ENCODE measurements at places on chromosomes 5 and 9.

DNA sequence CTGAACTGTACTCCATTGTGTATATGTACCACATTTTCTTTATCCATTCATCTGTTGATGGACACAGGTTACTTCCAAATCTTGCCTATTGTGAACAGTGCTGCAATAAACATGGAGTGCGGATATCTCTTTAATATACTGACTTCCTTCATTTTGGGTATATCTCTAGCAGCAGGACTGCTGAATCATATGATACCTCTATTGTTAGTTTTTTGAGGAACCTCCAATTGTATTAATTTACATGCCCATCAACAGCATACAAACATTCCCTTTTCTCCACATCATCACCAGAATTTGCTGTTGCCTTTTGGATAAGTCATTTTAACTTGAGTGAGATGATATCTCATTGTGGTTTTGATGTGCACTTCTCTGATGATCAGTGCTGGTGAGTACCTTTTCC, 81.8 kb upstream of the FAM120A start:
- DNase-seq: no peak

- no peak for DNase-seq
Measured at GRCh38 chr5:44681906-44682305, 126.8 kb upstream of the MRPS30 start.

DNA sequence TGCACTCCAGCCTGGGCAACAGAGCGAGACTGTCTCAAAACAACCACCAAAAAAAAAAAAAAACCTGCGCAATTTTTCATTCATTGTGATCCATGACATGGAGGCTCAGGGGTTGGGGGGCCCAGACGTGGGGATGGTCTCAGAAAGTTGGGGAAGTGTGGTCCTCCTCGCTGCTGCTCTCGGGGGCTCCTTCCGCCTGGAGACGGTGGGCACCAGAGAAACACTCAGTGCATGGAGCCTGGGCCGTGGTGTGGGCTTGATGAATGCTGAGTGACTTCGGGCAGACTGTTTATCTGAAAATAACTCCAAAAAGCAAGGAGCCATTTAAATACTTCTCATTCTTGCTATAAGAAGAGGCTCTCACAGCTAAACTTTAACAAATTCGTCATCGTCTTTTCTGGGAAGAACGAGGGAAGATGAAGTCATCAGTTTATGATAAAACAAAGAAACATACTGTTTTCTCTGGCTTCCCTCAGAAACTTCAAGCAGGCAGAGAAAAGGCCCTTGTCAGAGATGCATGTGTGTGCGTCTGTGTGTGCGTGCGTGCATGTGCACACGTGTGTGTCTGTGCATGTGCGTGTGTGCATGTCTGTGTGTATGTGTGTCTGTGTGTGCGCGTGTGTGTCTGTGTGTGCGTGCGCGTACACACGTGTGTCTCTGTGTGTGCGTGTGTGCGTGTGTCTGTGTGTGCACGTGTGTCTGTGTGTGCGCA, 35.0 kb downstream of the RASGEF1C start:
- DNase-seq: no peak

GRCh38 chr5:92909602-92909962, 671.4 kb downstream of the NR2F1-AS1 start:
- no peak for DNase-seq

GRCh38 chr5:73494721-73495120, 3.5 kb upstream of the BTF3 start:
- DNase-seq: no peak

- no peak for DNase-seq
Measured at GRCh38 chr9:130426467-130426773, 18.3 kb upstream of the ASS1 start.

GRCh38 chr5:98455665-98456064, 317.8 kb upstream of the RGMB start:
- DNase-seq: no peak

- DNase-seq: no peak
Measured at GRCh38 chr5:132000241-132000490, 11.3 kb downstream of the ACSL6 start.

- DNase-seq: no peak
Measured at GRCh38 chr5:92864591-92864990, 716.4 kb downstream of the NR2F1-AS1 start.

- no peak for DNase-seq
Measured at GRCh38 chr5:11692636-11693035, 211.6 kb downstream of the CTNND2 start.

DNA sequence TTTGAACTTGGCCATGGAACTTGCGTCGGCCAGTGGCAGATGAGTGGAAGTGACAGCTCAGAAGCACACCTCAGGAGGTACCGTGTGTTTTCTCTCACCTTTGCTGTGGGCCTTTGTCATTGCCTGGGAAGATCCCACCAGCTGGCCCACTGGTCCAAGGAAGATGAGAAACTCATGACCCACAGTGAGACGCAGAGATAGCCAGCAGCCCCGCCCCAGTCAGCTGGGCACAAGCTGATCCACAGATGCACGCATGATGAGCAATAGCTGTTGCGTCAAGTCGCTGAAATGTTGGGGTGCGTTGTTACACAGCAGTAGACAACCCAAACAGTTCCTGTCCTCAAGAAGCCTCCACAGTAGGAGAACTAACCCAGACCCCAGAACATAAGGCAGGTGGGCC, 30.8 kb upstream of the UNC5A start:
- no peak for DNase-seq

All from hematopoietic multipotent progenitor cell treated with erythropoietin and hydrocortisone succinate and interleukin-3 and kit ligand, for 15 days (in vitro differentiated cells).